ENCODE measurements at places on chromosomes 5 and 9.

GRCh38 chr5:74452856-74453255 lies 187.7 kb downstream of the ENC1 start:
- no peak for DNase-seq

- no peak for DNase-seq
Measured at GRCh38 chr5:61228691-61229280, 66.5 kb upstream of the SMIM15 start.

GRCh38 chr5:133509742-133510079 lies 102.6 kb downstream of the FSTL4 start:
- DNase-seq, result no peak

DNA sequence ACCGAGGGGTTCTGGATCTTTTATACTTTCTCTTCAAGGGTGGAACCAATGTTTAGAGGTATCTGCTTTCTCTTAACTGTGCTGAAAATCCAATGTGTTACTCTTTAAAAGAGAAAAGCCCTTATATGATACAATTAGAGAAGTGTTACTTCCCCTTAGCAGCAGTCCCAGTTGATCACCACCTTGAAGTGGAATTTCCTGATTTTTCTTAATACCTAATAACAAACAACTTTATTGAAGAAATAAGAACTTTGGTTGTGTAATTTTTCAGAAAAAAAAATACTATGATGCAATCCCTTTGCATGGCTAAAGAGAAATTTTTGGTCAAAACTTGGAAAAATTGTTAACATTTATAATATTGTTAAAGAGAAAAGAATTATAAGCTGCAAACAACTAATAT lies 24.7 kb downstream of the SLC1A3 start:
- DNase-seq, result no peak

- no peak for DNase-seq
Measured at GRCh38 chr9:124440786-124441185, 9.5 kb upstream of the ADGRD2 start.

DNA sequence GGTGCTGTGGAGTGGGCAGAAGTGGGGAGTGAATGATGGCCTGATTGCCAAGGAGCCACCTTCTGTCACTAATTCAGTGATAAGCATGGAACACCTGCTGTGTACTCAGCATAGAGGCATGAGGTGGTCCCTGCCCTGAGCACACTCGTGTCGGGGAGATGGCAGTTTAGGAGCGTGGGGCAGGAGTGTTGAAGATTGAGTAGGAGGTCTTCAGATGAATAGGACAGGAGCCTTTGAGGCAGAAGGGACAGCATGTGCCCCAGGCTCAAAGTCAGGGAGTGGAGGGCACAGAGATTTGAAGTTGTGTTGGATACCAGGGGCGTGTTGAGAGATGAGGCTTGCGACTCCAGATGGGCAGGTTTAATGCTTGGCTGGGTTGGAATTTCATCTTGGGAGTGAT lies 55.0 kb downstream of the ZNF618 start:
- no peak for DNase-seq

GRCh38 chr9:81314490-81314889 lies 374.9 kb downstream of the TLE1 start:
- DNase-seq, result no peak

- no peak for DNase-seq
Measured at GRCh38 chr9:30673132-30673531, 1711.3 kb upstream of the ACO1 start.

- DNase-seq, result peak; percentile 45
Measured at GRCh38 chr5:179803651-179804554, 2.8 kb downstream of the MGAT4B start.

DNA sequence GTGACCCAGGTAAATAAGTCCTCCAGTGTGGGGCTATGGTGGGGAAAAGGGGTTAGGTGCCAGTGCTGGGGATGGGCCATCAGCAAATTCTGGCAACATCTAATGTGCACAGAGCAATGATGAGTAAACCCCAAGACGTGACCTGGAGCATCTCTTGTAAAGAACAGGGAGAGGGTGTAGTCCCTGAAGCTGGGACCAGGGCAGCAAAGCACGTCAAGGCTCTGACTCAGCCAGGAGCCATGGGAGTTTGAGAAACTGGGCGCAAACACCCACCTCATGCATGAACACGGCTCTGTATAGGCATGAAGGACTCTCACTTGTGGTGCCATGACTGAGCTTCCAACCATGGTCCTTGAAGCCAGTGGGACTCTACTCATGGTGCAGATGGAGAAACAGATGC lies 51.8 kb downstream of the DUSP1 start:
- DNase-seq, result no peak

DNA sequence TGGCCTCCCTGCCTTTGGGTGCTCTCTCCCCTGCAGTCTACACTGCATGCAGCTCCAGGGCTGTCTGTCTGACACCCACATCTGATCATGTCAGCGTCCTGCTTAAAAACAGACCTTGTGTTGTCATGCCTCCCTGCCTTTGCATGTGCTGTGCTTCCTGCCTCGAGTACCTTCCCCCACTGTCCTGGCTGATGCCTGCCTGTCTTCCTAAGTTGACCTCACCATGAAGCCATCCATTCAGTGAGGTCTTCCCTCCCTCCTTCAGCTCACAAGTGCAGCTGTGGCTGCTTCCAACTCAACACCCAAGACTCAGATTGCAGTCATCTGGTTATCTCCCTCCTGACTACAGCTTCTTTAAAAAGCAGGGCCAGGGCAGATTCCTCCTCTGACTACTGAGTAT lies 5.5 kb downstream of the ANGPTL2 start:
- no peak for DNase-seq

DNA sequence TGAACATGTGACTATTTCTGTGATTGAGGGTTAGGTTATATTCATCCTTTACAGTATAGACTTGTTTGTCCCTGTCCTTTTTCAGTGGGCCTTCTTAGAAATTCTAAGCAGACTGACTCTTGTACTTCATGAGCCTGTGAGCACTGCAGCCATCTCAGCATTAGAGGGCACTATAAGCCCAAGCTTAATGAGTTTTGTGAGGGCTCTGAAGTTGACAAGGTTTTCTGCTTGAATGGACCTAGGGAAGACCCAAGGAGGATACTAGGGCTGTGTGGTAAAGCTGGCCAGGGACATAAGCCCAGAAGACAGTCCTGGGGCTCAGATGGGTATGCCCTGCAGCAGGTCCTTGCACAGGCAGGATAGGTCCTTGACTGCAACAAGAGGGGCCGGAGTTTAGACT lies 126.5 kb downstream of the MRPS30 start:
- DNase-seq, result no peak

- DNase-seq, result no peak
Measured at GRCh38 chr5:120507800-120508463, 43.8 kb downstream of the PRR16 start.

- DNase-seq, result no peak
Measured at GRCh38 chr5:34841816-34842215, 2.9 kb downstream of the TTC23L start.

DNA sequence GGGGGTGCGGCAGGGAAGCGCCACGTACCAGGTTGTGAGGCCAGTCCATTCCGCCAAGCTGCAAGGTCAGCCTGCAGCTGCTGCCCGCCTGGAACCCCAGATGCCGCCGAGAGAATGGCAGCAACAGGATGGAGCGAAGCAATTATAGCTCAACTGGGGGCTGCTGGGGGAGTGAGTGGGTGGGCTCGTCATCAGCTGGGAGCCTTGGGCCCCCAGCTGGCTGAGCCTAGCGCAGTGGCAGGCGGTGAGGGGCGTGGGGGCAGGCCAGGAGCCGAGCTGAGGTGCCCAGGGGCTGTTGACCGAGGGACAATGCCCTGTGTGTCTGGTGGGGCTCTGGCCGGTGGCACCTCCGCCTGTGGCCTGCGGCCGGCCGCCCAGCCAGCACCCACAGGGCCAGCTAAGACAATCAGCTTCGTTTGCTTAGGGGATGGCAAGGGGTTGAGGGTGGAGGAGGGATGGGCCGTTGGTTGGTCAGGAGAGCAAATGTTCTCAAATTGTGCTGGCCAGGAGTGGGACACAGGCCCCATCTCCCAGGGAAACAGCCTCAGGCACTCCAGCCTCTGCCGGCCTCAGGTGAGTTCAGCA lies at the start of gene IL17B:
Gene IL17B (minus strand): TSS at position 116 of the 585 bp plus-strand sequence. CDS start 67 bp downstream, at position 49.
- no peak for DNase-seq

DNA sequence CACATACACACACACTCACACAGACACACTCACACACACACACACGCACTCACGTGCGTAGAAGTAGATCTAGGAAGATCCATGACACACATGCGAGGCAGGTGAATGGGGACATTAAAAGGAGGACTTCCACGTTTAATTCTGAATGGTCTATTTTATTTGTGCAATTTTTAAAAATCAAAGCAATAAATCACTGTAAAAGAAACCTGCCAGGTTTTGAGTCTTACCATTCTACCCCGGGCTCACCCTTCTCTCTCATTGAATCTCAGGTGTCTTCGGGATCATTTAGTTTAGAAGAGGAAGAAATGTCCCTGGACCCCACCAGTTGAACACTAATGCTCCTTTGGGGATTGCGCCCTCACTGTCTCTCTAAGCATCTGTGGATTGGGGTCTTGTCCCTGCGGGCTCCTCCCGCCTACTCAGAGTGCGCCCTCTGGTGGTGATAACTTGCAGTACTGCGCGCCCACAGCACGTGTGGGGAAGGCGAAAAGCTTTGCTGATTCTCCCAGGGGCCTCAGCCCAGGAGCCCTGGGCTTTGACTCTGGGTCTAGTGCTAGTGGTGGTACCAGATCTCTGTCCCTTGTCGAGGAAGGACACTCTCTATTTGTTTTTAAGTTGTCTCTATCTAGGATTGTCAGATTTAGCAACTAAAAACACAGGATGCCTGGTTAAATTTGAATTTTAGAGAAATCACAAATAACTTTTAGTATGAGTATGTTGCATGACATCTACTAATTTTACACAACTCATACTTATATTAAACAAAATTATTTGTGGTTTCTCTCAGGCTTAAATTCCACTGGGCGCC lies 34.8 kb downstream of the BOD1 start:
- peak; percentile 4 for DNase-seq

- no peak for DNase-seq
Measured at GRCh38 chr9:74804018-74804385, 83.7 kb downstream of the TRPM6 start.

DNA sequence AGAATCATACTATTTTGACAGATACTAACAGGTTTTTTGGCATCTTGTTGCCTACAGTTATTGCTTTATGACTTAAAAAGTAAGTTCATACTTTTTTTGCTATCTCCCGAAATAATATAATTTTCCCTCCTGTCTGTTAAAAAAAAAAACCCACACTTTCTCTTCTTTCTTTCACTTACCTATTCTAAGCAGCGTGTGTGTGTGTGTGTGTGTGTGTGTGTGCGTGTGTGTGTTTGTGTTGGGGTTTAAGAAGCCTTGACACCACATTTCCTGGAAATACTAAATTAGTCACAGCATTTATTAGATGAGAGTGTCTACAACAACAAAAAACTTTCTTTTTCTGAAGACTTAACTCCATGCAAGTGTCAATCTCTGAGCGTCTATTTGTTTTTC lies 12.4 kb downstream of the TNFAIP8 start:
- DNase-seq, result peak; percentile 66

- no peak for DNase-seq
Measured at GRCh38 chr5:55575815-55576583, 41.2 kb upstream of the PLPP1 start.

DNA sequence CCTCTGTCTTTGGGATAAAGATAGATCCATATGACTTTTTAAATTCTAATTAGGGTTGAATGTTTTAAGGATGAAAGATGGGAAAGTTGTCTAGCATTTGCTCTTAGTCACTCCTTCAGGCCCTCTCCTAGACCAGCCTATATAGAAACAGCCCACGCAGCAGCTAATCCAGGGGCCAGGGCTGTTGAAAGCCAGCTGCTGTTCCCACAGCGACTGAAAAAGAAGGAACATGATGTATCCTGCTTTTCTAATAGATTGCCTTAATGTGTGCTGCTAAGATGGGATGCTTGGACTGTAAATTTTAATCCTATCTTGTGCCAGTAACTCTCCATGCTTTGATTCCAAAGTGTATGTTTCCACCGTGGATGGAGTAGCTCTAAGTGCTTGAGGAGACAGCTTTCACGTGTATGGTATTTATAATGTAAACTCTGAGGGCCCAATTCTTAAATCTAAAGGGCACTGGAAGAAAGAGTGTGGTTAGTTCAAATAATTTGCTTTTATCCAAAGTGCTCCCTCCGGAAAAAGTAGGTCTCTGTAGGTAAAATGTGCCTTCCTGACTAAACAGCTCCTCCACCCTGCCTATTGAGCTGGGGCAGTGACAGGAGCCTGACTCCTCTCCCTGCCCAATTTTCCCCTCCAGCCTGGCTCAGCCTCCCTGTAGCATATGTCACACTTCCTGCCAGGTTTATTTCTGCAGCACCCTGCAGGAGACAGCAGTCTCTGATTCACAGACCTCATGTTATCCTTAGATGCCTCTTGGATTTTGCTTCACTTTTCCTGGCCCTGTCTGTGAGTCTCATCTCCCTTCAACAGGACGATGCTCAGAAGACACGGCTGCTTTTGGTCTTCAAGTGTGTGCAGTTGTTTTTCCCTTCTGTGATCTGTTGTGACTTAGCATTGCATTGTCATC lies 33.2 kb downstream of the SLC36A1 start:
- no peak for DNase-seq

- DNase-seq, result no peak
Measured at GRCh38 chr5:154837009-154837901, 13.1 kb downstream of the FAXDC2 start.

GRCh38 chr9:121182101-121182836 lies 19.4 kb downstream of the RAB14 start:
- no peak for DNase-seq

GRCh38 chr9:20568400-20568799 lies 53.9 kb downstream of the MLLT3 start:
- no peak for DNase-seq

GRCh38 chr9:87581513-87581912 lies 83.8 kb downstream of the DAPK1 start:
- no peak for DNase-seq

DNA sequence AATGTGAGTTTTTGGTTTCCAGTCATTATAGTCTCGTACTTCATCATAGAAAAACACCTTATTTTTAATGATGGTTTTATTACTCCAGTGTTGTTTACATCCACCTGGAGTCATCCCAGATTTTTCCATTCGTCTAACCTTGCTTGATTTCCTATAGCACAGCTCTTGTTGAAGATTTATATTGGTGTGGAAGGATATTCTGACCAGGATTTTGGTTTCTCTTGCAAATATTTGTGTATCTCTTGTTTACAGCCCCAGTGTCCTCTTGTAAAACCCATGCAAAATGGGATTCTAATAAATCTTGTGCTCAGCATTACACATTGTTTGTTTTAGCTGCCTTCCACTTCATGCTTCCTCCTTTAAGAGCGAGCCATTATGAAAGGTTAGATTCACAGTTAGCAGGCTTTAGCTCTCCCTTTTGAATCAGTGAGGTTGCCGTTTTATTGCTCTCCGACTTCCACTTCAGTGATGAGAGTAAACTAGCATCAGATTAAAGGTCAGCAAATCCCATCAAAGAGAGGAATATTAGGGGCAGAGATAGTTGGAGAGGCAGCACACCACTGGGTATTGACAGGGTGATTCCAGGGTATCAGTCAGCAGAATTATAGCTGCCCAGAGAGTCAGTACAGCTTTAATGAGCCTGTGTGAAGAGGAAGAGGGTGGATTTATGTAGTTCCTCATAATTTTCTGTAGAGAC lies 157.1 kb downstream of the PBX3 start:
- no peak for DNase-seq

GRCh38 chr5:174767670-174768069 lies 43.3 kb downstream of the MSX2 start:
- no peak for DNase-seq

- DNase-seq, result no peak
Measured at GRCh38 chr9:71796100-71796767, 27.9 kb upstream of the CEMIP2 start.

- no peak for DNase-seq
Measured at GRCh38 chr5:516338-516925, 7.8 kb downstream of the SLC9A3 start.

GRCh38 chr9:69898714-69899209 lies 78.1 kb downstream of the CFAP95 start:
- no peak for DNase-seq
